Pons (tissue), 1 donor: ENCODE measurements at places on chromosomes 5 and 9.

DNA sequence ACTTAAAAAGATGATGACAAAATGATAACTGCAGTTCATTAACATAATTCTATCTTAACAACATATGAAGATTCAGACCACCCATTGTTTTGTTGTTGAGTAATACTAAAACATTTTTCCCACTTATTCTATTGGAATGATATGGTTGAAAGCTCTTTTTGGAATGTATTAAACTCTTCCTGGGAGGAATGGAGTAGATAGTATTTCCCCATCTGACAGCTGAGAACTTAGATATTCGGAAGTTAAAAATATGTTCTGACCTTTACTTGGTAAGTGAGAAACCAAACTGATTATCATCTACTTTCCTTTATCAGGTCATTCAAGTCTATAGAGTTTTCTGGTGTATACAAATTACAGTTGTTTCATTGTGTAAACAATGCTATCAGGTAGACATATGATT lies 452.9 kb downstream of the CSNK1G3 start:
- DNase-seq: no peak

DNA sequence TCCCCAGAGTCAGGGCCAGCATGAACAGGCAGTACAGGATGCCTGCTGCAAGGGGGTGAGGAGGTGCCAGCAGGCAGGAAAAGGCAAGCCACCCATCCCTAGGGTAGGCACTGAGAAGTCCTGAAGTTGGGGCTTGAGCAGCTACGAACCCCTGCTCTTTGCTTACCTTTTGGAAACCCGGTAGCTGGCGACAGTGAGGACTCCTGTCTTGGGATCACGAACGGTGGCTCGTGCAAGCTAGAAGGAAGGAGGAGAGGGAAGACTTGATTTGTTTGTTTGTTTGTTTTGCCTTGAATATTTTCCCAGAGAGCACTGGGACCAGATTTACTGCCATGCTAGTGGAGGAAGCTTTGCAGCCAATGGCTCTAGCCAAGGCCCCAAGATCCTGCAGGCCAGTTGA lies 23.7 kb downstream of the P4HA2 start:
- no peak for DNase-seq

DNA sequence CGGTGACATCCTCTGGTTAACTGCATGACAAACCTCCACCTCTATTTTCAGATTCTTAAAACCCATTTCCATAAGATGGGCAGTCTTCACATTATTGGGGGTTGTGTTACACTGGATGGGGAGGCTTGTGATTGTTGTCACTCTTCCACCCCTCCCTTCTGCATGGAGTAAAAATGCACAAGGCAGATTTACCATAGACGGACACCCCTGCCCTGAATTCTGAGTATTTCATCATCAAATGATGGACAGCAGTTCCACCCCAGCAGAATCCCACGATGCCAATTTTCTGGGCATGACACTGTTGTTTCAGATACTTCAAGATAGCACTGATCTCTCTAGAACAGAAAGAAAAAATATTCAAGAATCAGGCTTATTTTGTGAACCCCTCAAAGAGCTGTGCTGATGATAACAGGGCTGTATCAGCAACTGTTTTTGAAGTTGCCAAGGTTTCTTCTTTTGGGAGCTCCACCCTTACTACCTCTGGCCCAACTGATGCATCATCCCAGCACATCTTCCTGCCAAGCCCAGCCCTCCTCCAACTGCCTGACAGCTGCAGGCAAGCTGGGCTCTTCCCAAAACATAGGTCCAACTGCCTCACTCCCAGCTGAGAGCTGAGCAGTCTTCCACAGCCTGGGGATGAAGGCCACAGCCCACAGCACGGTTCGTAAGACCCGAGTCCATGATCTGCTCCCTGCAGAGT lies 21.4 kb downstream of the CMBL start:
- DNase-seq: no peak

GRCh38 chr5:66933066-66933465 lies 263.5 kb downstream of the CD180 start:
- no peak for DNase-seq

- DNase-seq: no peak
Measured at GRCh38 chr5:2255915-2256690, 373.4 kb upstream of the IRX4 start.

GRCh38 chr9:107584186-107584585 lies 94.6 kb upstream of the KLF4 start:
- DNase-seq: no peak

GRCh38 chr5:62732677-62733121 lies 154.1 kb downstream of the LRRC70 start:
- peak; percentile 72 for DNase-seq

- no peak for DNase-seq
Measured at GRCh38 chr5:32193591-32193990, 19.5 kb upstream of the GOLPH3 start.

- DNase-seq: no peak
Measured at GRCh38 chr5:73284220-73284795, 111.3 kb downstream of the TMEM174 start.

GRCh38 chr5:61245936-61246335 lies 83.7 kb upstream of the SMIM15 start:
- DNase-seq: no peak

- DNase-seq: no peak
Measured at GRCh38 chr9:137685741-137686420, 67.1 kb downstream of the EHMT1 start.

GRCh38 chr5:119220576-119221197 lies 135.1 kb upstream of the TNFAIP8 start:
- DNase-seq: no peak

GRCh38 chr5:36584009-36584875 lies 22.2 kb upstream of the SLC1A3 start:
- peak; percentile 65 for DNase-seq

DNA sequence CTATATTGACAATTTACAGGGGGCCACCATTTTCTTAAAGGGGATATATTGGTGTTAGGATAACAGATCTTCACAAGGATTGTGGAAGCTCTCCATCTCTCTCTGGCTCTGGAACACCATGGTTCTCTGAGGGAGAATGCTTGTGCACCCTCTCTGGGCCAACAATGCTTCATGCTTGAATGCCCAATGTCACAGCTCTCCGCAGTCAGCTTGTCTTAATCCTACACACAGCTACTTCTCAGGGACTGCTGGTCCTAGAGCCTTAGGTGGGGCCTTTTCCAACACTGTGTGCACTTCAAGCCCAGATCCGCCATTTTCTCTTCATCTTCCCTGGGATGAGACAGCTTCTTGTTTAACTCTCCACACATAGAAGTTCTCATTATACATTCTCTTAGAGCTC lies 6.9 kb upstream of the PDLIM4 start:
- no peak for DNase-seq

- DNase-seq: no peak
Measured at GRCh38 chr5:109705596-109705995, 15.9 kb downstream of the MAN2A1 start.

DNA sequence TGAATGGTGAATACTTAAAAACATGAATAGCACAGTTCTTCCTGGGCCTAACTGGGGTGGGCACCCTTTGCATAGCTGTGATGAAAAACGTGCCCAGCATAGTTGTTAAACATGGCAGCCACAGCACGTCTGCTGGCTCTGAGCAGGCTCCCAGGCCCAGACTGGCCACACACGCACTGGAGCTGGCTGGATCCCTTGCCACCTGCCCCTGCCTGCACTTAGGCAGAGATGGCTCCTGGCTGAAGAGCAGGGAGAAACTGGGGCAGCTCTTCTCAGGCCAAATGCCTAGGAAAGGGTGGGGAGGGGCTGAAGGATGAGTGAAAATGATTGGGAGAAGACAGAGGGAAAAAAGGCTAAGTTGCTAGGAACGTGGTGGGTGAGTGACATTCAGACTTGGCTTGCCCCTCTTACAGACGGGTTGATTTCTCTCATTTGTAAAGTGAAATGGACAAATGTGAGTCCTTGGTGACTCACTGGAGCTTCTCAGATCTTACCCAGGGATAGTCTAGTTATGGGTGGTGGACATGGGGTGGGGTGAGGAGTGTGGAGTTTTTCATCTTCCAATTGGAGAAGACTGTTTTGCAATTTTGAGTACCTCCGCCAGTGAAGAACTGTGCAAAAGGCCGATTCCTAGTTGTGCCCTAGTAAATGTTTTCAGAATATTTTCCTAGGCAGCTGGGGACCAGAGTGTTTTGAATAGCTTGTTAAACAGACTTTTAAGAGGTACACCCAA lies 42.4 kb downstream of the TRIO start:
- no peak for DNase-seq

GRCh38 chr9:83583151-83584014 lies 39.6 kb upstream of the IDNK start:
- peak; percentile 22 for DNase-seq

DNA sequence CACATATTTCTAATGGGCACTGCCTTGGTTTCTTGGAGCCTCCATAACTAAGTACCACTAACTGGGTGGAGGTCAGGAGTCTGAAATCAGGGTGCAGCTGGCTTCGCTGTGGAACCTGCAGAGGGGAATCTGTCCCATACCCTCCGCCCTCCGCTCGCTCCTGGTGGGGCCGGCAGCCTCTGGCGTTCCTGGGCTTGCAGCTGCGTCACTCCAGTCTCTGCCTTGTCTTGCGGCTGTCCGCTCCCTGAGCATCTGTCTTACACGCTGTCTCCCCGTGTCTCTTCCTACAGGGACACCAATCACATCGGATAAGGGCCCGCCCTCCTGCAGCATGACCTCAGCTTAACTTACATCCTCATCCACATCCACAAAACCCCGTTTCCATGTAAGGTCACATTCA lies 45.4 kb downstream of the NTNG2 start:
- no peak for DNase-seq

DNA sequence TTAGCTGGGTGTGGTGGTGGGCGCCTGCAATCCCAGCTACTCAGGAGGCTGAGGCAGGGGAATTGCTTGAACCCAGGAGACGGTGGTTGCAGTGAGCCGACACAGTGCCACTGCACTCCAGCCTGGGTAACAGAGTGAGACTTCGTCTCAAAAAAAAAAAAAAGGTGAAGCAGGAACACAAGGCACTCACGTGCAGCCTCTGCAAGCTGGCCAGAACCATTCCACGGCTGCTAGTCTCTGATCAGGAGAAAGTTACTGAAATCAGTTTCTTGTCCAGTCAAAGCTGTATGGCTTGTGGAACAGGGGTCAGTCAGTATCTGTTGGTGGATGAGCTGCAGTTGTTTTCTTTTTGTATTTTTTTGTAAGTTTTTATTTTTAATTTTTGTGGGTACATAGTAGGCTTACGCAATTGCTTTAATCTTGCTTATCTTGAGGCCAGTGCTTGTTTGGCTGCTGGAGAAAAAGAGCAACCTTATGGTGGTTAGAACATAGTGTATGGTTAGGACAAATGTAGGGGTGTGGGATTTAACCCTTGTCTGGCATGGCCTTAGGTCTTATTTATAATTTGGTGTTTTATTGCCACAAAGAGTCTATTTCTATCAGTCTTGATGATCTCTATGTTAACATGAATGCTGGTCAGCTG lies 32.7 kb upstream of the GTF2H2C start:
- DNase-seq: no peak

GRCh38 chr5:40489421-40489820 lies 190.3 kb upstream of the PTGER4 start:
- DNase-seq: no peak

GRCh38 chr9:24434183-24434582 lies 111.5 kb downstream of the IZUMO3 start:
- no peak for DNase-seq

- no peak for DNase-seq
Measured at GRCh38 chr9:135565636-135566035, 4.1 kb downstream of the PAEP start.

- DNase-seq: no peak
Measured at GRCh38 chr9:103798620-103799019, 295.5 kb upstream of the SMC2 start.

- no peak for DNase-seq
Measured at GRCh38 chr5:14112998-14113652, 30.0 kb upstream of the TRIO start.

GRCh38 chr9:111039231-111039906 lies 1.1 kb upstream of the LPAR1 start:
- DNase-seq: no peak

GRCh38 chr5:133053448-133053847 lies 1.6 kb downstream of the HSPA4 start:
- DNase-seq: no peak

DNA sequence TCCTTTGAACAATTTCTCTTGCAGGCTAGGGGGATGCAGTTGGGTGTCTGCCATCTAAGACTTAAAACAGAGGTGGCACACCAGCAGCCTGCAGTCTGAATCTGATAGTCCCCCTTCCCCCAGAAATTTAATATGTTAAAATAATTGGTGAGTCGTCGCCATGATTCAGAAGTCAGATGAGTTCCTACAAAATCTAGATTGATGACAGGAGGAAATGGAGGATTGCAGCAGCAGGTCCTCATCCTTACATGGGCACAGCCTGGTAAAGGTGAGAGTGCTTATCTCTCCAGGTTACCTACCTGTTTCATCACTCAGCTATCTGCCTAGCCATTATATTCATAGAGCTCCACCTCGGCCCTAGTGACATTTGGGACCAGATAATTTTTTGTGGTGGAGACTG lies 112.3 kb downstream of the PCSK1 start:
- no peak for DNase-seq

GRCh38 chr9:70517926-70518610 lies 103.6 kb upstream of the KLF9 start:
- DNase-seq: no peak

DNA sequence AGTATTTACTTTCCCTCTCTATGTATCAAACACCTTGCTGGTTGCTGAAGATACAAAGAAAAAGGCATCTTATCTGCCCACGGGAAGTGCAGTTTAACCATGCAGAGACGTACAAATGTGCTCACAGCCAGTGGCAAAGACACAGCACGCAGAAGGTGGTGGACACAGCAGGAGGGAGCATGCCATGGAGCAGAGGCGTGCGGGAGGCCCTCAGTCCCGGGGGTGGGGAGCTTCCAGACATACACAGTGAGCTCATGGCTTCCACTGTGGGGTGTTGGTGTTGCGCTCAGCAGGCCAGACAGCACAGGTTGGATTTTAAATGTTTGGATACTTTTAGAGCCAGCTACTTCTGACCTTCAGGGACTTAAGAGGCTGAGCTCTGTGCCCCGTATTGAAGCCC lies 8.8 kb upstream of the BARX1 start:
- DNase-seq: no peak

- no peak for DNase-seq
Measured at GRCh38 chr5:126965061-126965475, 65.3 kb downstream of the MARCHF3 start.

DNA sequence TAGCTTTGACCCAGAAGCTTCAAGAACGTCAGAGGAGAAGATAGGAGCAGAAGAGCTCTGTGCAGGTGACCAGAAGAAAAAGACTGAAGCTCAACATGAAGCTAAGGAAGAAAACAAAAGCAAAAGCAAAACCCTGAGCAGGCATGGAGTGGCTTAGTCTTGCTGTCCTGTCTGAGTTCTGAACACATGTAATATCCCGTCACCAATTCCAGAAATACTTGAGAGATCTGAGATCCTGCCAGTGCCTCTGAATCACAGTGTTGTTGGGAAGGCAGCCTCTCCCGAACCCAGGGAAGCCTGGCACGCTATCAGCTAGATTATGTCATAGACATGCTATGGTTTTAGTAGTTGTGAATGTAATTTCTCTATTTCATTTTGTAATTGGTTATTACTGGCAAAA lies 235.7 kb downstream of the ICE1 start:
- DNase-seq: peak; percentile 18
